NCI-H82 (cell line): ENCODE measurements at places on chromosomes 5 and 9.

- no peak for DNase-seq
Measured at GRCh38 chr5:157540707-157541446, 34.7 kb downstream of the ADAM19 start.

DNA sequence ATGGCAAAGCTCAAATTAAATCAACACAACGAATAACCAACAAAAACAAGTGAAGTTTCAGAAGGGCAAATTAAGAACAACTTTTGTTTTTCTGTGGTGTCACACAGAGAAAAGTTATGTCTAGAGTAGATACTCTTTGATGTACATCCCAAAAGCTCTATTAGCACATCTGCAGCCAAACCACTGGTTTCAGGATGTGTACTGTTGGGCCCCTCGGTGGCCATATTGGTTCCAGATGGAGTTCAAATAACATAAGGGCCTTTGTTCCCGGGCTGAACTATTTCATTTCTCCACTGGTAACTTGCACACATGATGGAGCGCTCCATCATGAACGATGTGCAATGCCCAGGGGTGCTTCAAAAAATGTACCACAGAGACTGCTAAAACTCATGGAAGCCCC is 126.1 kb downstream of the SEMA5A start:
- no peak for DNase-seq

DNA sequence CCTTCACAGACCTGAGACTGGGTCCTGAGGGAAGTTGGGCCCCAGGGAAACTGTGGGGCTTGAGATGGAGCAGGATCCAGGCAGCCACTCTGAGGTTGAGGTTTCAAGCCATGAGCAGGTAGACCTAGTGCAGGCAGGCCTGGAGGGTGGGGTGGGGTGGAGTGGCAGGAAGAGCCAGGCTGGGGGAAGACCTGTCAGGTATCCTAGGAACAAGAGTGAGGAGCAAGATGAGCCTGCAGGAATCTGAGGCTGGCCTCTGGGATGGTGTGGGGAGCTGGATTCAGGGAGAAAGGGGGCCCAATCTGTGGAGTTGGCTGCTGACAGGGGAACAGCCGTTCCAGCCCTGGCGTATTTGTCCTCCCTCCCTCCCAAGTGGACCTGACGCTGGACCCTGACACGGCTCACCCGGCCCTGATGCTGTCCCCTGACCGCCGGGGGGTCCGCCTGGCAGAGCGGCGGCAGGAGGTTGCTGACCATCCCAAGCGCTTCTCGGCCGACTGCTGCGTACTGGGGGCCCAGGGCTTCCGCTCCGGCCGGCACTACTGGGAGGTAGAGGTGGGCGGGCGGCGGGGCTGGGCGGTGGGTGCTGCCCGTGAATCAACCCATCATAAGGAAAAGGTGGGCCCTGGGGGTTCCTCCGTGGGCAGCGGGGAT is 9.8 kb downstream of the RACK1 start:
- no peak for DNase-seq

DNA sequence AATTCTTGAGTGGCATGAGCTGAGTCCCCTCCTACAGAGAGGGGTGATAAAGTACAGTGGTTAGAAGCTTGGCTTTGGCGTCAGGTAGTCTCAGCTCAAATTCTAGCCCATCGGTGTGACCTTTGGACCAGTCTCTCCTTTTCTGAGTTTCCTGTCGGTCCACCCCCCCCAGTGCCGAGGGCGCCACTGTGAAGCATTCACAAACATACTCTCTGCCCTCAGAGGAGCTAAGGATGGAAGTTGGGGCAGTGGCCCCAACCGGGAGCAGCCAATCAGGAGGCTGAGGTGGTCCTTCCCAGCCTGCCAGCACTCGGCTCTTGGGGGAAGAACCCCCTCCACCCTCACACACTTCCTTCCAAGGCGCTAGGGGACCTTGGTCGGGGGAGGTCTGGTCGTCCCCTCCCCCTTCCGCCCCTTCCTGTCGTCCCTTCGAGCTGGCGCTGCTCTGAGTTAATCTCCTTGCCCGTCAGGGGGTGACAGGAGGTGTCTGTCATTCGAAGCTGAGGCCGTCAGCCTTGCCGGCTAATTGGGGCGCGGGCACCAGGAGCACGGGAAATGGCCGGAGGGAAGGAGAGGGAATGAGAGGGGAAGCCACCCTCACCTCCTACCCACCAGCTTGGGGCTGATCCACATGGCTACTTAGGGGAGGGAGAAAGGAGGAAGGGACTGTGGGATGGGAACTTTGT is 53.0 kb downstream of the CXXC5 start:
- peak; percentile 88 for DNase-seq

GRCh38 chr5:23216345-23216744 is 291.1 kb upstream of the PRDM9 start:
- no peak for DNase-seq

GRCh38 chr5:8869932-8870331 is 675.9 kb downstream of the SEMA5A start:
- DNase-seq, result peak; percentile 10

- peak; percentile 81 for DNase-seq
Measured at GRCh38 chr5:73544429-73545402, 20.7 kb downstream of the ANKRA2 start.

DNA sequence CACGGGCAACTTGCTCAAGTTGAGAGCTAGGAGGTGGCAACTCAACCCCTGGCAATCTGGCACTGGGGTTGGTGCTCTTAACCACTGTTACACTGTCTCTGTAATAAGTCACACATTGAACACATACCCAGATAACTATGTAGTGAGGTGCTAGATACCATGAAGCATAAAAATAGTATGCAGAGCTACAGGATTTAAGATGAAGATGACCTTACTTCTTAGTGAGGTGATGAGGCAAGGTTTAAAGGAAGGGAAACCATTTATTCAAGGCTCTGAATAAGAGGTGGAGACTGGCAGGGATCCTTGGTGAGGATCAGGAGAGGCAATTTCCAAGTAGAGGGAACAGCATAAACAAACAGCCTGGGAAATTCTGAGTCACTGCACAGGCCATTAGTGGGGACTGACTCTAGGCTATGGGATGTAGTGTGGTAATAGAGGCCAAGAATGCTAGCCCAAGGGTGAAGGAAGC is 67.6 kb upstream of the NR3C1 start:
- DNase-seq, result no peak

GRCh38 chr9:26292943-26293342 is 599.7 kb downstream of the CAAP1 start:
- DNase-seq, result no peak

- DNase-seq, result no peak
Measured at GRCh38 chr5:174239718-174240117, 194.2 kb downstream of the NSG2 start.

DNA sequence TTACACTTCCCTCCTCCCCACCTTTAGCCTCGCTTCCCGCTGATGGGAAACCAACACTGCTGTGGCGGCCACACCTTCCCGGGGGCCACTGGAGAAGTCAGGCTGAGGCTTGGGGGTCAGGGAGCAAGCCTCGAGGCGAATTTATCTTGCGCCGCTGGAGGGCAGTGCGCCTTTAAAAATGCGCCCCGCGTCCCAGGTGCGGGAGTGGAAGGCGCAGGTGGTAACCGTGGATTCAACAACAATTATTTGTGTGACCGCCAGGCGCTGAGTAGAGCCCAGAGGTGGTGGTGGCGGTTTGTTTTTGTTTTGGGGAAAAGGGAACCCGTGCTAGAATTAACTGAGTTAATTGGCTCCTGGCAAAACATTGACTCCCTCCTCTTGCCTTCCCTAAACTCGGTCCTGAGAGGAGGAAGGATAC is 1.1 kb downstream of the CFAP77 start:
- DNase-seq, result peak; percentile 81

DNA sequence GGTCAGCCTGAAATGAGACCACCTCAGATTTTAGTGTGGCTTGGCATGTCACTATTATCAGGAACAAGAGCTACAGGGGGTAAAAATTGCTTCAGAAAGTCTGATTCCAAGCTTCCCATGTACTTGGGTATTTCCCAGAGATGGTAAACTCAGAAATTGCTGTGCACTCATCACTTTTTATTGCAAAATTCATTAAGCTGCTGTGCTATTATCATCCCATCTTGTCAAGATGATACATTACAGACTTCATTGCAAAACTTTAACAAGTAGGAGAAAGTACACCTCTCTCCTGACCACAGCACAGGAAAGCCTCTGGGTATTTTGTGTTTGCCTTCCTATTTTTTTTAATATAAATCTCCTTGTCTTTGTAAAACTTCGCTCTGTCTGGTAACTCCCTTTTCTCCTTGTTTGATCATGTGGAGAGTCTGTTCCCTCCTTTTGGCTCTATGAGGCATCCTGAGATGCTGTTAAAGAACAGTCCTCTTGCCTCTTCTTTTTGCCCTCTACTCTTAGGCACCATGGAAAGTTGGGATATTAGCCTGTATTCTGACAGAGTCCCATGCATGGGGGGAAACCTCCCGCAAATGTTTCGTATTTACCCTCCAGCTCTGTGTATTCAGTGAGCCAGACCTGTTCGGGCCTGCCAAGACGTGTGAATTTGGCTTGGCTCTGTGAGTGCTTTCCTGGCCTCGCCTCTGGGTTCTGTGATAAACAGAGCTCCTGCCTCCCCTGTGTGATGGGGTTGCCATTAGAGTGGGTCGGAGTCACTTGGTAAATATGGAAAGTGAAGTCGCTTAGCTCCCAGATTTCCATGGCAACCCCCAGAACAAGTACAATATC is 260.7 kb downstream of the NR3C1 start:
- no peak for DNase-seq

- no peak for DNase-seq
Measured at GRCh38 chr5:22058620-22059019, 794.5 kb downstream of the CDH12 start.

GRCh38 chr9:129653823-129654553 is 11.5 kb upstream of the PRRX2 start:
- DNase-seq, result no peak

DNA sequence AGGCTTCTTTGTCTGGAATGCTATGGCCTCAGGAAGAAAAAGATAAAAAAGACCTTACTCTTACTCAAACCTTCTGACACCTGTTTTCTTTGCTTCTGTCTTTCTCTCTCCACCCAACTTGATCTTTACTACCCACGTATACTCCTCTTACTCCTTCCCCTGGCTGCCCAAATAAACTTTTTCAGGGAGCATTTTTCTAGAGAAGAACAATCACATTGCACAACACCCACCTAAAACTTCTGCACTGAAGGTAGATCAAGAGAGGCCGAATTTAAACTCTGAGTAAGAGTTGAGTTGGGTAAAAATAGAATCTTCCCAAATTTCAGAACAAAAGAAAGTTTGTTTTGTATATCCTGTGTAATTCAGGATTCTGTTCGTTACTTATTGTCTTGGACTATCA is 3.9 kb downstream of the TEX48 start:
- DNase-seq, result no peak

DNA sequence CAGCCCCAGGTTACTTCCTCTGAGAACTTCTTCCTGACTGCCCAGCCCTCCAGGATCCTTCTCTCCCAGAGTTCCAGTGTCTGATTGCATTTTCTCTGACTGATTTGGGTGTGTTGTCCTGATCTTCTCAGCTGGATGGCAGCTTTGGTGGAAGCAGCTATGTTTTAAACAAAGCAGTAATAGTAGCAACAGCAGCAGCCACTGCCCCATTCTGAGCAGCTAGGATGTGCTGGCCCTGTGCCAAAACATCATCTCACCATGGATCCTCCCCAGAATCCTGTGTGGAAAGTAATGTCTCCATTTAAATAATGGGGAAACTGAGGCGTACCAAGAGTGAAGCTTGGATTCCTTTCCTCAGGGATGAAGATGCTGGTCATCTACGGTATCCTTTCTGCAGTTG is 46.4 kb upstream of the PSD2 start:
- peak; percentile 31 for DNase-seq

- DNase-seq, result no peak
Measured at GRCh38 chr5:97224112-97224750, 41.2 kb upstream of the RIOK2 start.

- DNase-seq, result no peak
Measured at GRCh38 chr9:100803956-100804355, 224.6 kb upstream of the PLPPR1 start.

DNA sequence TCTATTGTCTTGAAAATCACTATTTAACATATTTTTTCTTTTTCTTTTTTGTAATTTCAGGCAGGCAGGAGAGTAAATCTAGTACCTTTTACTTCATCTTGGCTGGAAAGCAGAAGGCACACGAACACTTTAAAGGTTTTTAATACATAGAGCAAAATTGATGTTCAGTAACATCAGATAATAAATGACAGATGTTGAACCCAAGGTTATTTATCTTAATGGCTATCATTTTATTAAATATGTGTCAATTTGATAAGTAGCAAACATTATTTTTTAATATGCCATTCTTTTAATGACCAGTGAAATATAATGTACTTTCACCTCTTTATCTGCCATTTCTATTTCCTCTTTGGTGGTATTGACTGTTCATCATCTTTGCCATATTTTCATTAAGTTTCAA is 381.2 kb downstream of the ARHGEF28 start:
- no peak for DNase-seq

DNA sequence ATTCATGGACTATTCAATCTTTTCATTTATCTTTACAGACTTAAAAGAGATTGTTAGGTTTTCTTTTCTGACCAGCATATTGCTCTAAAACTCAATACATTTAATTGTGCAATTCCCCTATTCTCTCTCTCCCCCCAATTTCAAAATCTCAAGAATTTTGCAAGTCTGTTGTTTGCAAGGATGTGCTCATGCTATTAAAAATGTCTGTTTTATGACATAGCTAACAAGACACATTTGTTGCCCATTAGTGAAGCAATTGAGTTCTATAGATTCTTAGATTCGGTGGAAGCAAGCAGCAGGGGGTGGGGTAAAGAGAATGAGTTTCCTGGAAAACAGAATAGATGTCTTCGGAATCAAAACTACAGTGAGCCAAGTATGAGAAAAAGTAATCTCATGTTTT is 8.5 kb upstream of the CSNK1A1 start:
- DNase-seq, result no peak

DNA sequence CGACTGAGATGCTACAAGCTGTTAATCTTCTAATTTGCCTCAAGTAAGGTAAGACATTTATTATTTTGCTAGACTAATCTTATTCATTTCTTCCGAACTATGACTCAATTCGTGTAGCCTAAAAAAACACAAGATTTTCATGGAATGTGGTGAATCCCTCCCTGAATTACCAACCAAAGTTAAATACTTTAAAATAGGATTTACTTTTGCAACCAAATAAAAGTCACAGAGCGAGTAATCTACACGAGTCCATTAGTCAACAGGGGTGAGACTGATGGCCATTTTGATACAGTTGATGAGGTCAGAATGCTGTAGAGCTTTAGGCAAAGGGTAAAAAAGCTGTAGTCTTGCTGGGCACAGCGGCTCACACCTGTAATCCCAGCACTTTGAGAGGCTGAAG is 13.1 kb upstream of the BNC2 start:
- DNase-seq, result no peak

DNA sequence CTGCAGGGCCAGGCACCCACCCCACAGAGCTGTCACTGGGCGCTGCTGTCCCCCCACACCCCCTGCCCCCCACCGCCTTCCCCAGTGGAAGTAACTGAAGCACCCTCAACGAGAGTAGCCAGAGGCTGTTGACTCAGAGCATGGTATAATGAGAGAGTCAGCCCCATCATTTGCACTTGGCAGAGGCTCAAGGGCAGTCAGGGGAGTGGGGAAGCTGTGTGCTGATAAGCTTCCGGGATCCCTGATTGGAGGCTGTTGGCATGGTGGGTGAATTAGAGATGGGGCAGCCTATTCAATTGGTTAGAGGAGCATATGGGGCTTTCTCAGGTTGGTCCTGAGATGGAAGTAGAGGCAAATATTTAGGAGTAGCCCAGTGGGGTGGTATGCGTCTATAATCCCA is 77.1 kb upstream of the GOLM1 start:
- DNase-seq, result no peak
